ENCODE measurements at places on chromosomes 16 and 17. TPM values are rescaled to one million over a fixed set of nuclear protein-coding genes. Genes with fewer than 3 reads are reported as not detected.

TBC1D3E gene
- not detected for total RNA-seq

GRAPL gene
- 0.47 TPM for total RNA-seq

FBXL20 gene
- 13.5 TPM for total RNA-seq

SMTNL2 gene
- total RNA-seq = not detected

ZCCHC14 gene
- 9.0 TPM for total RNA-seq

FOXF1 gene
- total RNA-seq = not detected

TPPP3 gene
- total RNA-seq = 1.5 TPM

PKD1 gene
- total RNA-seq = 63.7 TPM

CNTNAP4 gene
- total RNA-seq = not detected

All from smooth muscle cell of the coronary artery (primary cell).